ENCODE measurements at places on chromosomes 13 and 19. TPM values are rescaled to one million over a fixed set of nuclear protein-coding genes. Genes with fewer than 3 reads are reported as not detected.
A peak's percentile ranks its signal among the peaks of the same experiment; 100 is the strongest.

GRCh38 chr19:51644636-51645271 lies 1.9 kb downstream of the SIGLEC14 start:
- no peak for DNase-seq

DNA sequence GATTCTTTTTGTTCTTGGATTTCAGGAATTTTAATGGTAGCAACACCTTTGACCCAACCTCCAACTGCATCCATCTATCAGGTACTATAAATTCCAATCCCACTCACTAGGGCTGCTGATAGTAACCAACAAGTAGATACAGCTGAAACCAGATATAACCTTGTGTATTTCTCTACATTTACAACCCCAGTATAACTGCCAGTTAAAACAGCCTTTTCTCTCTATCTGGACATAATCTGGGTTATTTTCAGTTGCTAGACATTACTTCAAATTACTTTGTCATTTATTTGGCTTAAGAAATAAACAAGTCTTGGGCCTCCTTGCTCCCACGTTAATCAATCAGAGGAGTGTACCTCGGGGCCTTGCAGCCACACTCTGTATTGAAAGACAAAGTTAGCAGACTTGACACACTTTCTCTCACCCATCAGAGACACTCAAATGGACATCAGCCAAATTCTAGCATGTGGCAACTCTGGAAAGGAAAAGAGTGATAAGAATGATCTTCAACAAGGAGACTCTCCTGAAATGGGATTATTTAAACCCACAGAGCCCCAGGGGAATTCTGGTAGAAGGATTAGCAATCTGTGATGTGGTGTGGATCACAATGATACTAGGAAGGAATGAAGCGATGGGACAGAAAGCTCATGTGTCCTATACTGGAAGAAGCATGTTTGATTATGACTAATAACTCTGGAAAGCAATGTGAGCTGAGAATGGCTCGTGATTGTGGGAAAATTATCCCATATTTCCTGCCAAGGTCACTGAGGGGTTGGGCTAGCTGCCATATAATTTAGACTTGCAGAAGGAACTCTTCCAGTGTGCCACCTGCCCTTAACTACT lies 157.5 kb downstream of the FLT1 start:
- DNase-seq, result no peak

GRCh38 chr13:33058776-33059327 lies 42.6 kb downstream of the KL start:
- no peak for DNase-seq

DNA sequence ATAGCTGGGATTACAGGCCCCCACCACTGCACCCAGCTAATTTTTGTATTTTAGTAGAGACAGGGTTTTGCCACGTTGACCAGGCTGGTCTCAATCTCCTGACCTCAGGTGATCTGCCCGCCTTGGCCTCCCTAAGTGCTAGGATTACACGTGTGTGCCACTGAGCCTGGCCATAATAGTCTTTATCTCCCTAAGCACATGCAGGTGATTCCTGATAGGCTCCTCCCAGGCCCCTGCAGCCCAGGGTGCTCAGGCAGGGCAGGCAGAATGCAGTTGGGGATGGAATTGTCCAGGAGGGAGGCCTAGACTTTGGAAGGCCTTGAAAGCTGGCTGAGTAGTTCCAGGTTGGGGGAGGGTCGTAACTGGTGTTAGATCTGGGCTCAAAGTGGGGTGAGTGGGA lies 8.5 kb downstream of the ZNF526 start:
- no peak for DNase-seq

DNA sequence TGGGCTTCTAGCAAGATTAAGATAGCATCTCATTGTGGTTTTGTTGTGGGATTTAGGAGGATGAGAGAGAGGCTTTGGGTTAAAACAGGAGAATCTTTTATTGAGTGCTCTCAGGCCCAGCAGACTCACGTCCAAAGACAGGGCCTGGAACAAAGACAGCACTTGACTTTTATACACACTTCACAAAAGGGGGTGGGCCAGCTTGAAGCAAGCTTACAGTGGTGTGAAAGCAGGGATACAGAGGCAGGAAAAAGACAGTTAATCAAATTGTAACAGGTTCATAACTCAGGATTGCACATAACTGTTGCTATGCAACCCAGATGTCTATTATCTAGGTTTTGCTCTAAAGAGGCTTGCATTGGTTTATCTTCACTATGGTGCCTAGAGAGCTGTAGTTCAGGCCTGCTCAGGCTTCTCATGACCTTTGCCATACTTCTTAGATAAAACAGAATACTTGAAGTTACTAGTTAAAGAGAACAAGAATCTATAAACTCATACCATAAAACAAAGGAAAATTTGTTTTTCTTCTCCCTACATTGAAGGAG lies 42.2 kb upstream of the CEACAM21 start:
- no peak for DNase-seq

DNA sequence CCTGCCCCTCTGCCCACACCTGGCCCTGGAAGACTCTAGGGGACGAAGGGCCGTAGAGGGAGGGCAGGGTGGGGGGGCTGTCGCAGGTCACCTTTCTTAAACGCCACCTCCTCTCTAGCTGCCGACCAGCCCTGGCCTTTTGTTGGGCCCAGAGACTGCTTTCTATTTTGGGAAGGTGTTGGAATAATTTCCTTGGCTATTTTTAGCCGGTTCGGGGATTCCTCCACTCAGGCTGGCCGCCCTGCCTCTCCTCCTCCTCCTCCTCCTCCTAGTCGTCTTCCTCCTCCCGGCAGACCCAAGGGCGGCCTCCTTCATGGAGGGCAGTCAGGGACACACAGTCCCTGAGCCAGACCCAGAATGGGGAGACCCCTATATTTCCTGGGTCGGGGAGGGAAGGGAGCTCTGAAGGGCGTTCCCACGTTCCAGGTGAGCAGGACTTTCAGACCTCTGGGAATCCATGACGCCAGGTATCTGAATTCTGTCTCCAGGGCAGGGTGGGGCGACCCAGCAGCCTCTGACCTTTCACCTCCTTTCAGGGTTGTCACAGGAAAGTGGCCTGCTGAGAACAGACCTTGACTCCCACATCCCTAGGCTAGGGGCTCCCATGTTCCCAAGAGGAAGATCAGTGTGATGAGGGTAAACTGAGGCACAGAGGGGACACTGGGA lies 19.9 kb downstream of the GADD45B start:
- no peak for DNase-seq

DNA sequence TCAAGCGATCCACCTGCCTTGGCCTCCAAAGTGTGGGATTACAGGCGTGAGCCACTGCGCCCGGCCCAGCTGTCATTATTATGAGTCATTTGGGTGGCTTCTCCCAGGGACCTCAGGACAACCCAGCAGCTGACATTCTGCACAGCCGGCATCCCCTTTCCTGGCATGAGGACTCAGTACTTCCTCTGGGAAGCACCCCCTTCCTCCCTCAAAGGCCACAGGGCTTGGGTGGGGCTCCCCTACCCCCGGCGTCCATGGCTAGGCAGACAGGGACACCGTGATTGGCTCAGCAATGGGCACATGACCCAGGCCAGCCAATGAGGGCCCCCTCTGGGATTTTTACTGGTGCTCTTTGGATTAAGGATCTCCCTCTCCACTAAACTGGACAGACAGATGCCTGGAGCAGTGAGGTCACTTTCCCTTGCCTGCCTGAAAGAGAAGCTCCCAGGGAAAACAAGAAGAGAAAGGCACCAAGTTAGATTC lies 6.0 kb downstream of the KANK2 start:
- DNase-seq, result no peak

GRCh38 chr19:10501971-10502523 lies 1.1 kb downstream of the KEAP1 start:
- peak; percentile 48 for DNase-seq

GRCh38 chr19:16660763-16661479 lies at the start of gene TMEM38A:
TMEM38A (plus strand) TSS chr19:16661139; CDS start chr19:16661218, 79 bp downstream.
- no peak for DNase-seq

DNA sequence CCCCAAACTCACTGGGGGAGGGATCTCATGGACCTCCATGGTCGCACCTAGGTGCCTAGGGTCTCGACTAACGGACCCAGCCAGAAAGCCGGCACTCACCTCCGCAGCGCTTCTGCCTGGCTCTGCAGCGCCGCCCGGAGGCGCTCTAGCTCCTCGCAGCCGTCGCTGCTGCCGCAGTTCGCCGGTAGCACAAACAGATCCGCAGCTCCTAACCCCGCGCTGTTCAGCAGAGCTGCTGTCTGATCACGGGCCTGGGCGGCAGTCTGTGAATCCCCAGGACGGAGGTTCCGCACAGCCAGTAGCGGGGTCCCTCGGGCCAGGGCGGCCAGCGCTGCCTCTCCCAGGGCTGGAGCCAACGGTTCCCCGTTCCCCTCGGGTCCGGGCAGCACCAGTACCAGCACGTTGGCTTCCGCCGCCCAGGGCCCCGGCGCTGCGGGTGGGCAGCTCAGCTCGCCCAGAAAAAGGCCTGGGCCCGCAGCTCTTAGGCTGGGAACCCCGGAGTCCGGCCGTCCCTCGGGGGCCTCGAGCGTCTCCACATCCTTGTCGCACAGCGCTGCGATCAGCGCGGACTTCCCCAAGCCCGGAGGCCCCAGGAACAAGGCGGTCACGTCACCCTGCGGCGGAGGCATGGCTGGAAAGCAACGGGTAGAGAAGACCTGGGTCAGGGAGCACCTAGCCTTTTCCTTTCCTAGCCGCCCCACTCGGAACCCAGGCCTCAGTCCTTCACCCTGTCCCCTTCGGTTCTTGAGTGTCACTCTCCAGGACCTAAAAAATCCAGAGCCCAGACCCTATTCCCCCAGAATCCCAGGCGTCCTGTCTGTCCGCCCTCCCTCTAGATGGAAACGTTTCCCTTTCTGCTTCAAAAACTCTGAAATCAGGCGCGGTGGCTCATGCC lies 977 bp downstream of the IRGQ start:
- DNase-seq, result peak; percentile 54

- DNase-seq, result peak; percentile 36
Observed at GRCh38 chr13:77300176-77301037, 26.5 kb downstream of the MYCBP2 start.

DNA sequence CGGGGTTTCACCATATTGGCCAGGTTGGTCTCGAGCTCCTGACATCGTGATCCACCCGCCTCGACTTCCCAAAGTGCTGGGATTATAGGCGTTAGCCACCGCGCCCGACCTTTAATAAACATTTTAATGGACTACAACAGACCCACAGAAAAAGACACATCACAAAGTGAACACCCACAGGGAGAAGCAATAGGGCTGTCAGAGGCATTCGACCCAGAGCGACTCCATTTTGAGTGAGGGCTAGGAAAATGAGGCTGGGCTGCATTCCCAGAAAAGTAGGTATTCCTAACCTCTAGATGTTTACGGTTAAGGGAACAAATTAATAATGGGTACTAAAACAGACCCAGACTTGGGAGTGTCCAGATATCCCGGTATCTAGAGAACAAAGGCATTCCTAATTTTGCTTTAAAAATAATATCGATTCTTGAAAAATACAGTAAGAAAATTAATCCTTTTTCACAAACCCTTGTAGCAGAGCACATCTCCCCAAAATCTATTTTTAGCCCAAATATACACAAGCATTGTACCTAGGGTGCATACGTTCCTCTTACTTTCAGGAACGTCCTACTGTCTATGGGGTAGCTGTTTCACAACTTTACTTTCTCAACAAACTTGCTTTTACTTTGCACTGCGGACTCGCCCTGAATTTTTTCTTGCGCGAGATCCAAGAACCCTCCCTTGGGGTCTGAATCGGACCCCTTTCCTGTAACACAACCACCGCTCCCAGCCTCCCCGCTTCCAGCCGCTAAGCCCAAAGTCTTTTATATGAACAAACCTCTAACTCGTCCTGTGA lies 811 bp upstream of the ZNF8 start:
- DNase-seq, result no peak

GRCh38 chr13:46160471-46161066 lies 21.4 kb downstream of the LCP1 start:
- no peak for DNase-seq

- DNase-seq, result no peak
Observed at GRCh38 chr13:71813187-71813586, 53.8 kb downstream of the DACH1 start.

GRCh38 chr19:30448386-30449077 lies 76.3 kb downstream of the ZNF536 start:
- no peak for DNase-seq

DNA sequence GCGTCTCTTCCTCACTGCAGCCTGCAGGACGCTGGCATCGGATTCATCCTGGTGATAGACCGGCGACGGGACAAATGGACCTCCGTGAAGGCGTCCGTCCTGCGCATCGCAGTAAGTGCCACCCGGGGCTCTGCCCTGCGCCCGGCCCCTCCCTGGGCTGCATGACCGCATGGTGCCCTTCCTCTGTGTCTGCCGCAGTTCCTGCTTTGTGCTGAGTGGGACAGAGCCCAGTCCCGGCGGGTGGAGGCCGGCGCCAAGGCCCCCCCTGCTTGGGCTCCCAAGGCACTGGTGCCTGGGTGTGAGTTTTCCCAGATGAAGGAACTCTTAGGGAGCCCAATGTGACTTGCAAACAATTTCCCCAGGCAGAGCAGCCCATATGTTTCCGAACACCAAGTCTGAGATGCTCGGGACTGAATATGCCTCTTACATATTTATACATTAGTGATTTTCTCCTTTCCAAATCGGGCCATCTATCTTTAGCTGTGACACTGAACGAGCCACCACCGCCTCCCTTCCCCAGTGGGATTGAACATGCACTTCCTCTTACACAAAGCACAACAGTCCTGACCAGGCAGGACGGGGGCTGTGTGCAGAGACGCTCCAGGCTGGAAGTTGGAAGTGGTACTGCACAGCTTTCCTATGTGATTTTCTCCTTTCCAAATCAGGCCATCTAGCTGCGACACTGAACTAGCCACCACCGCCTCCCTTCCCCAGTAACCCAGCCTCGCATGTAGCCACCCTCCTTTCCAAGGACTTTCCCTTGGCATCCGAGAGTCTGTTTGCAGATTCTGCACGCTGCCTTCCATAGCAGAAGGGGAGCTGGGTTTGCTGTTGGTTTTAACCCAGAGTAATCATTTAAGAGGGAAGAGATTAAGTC lies 60.1 kb upstream of the F7 start:
- no peak for DNase-seq

DNA sequence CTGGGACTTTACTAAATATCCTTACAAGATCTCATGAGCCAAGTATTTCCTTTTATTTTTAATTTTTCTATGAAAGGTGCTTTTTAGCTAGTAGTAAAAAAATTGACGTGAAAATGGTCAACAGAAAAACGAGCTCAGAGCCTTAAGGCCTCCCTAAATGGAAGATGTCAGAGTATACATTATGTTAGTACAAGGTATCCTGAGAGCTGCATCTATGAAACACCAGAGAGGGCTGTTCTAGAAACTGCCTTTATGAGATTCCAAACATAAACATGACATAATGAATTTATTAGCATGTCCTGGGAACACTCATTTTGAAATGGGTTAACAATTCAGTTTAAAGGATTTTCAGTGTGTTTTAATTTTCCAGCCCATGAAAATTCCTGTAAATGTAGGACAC lies 146.6 kb downstream of the PCDH9 start:
- DNase-seq, result no peak

- no peak for DNase-seq
Observed at GRCh38 chr13:59743195-59743594, 420.5 kb downstream of the DIAPH3 start.

GRCh38 chr13:95656386-95657015 lies 12.0 kb upstream of the DZIP1 start:
- no peak for DNase-seq

- peak; percentile 72 for DNase-seq
Observed at GRCh38 chr13:61795580-61795979, 379.9 kb upstream of the PCDH20 start.

GRCh38 chr13:110546926-110547325 lies 14.6 kb downstream of the RAB20 start:
- DNase-seq, result no peak

Gene HSPBP1
- polyA plus RNA-seq, result 28.5 TPM

Gene UBL3
- 51.8 TPM for polyA plus RNA-seq

Gene TMEM190
- 10.6 TPM for polyA plus RNA-seq

Gene SHD
- polyA plus RNA-seq, result 6.4 TPM

Gene LILRA5
- polyA plus RNA-seq, result 0.49 TPM

Gene DDA1
- polyA plus RNA-seq, result 40.6 TPM

Gene AP1M2
- polyA plus RNA-seq, result 28.8 TPM

Gene FREM2
- polyA plus RNA-seq, result 41.8 TPM

Gene ZNF808
- polyA plus RNA-seq, result 7.8 TPM

Gene MYO1F
- polyA plus RNA-seq, result 11.1 TPM
